ENCODE measurements at places on chromosomes 3 and 15.

- DNase-seq: no peak
These were observed 403.5 kb downstream of the SHQ1 start for GRCh38 chr3:72444656-72445223.

DNA sequence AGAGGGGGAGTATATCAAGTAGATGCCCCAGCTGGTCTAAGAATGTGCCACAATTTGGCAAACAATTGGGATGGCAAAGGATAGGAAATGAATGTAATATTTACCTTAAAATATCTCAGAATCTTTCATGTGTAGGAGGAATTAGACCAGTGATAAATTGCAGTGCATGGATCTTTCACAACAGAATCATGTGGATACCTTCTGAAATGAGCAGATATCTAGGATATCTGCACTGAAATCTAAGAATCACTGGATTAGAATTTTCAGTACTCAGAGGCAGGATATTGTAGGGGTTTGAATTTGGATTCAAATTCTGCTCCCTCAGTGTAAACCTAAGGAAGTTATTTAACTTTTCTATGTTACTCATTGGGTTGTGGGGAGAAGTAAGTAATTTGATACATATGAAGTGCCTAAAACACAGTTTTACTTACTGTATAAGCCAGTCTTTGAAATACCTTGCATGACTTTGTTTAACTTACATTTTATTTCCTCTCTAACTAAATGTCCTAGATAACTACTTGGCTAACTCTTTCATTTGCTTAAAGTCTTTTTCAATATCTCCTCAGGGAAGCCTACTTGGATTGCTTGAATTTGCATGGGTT is 8.8 kb downstream of the IL1RAP start:
- no peak for DNase-seq

- no peak for DNase-seq
These were observed 29.0 kb upstream of the FGD5 start for GRCh38 chr3:14789640-14790285.

DNA sequence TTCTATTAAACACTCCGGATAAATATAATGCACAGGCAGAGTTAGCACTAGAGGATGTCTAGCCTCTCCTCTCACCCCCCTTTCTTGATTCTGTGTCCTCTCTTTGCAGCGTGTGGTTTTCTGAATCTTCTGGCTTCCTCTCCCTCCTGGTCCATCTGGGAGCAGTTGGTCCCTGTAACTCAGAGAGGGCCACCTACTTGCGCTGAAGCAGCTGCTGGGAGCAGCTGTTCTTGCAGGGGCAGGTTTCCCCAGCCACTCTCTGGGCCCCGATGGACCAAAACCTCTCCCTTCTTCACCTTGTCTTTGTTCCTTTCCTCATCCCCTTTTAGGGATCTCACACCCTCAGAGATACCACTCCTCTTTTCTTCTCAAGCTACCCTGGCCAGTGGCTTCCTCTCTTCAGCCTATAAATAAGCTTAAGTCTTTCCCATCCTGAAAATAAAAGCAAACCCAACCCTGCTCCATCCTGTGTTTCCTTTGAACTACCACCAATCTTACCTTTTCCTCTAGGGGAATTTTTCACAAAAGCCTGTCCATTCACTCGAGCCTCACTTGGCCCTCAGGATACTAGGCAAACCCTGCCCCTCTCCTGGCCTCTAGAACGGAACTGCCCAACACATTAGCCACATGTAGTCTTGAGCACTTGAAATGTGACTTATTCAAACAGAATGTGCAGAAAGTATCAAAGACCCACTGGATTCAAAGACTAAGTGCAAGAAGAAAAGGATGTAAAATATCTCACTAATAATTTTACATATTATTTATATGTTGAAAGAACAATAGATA is 59.7 kb downstream of the STARD5 start:
- DNase-seq: no peak

DNA sequence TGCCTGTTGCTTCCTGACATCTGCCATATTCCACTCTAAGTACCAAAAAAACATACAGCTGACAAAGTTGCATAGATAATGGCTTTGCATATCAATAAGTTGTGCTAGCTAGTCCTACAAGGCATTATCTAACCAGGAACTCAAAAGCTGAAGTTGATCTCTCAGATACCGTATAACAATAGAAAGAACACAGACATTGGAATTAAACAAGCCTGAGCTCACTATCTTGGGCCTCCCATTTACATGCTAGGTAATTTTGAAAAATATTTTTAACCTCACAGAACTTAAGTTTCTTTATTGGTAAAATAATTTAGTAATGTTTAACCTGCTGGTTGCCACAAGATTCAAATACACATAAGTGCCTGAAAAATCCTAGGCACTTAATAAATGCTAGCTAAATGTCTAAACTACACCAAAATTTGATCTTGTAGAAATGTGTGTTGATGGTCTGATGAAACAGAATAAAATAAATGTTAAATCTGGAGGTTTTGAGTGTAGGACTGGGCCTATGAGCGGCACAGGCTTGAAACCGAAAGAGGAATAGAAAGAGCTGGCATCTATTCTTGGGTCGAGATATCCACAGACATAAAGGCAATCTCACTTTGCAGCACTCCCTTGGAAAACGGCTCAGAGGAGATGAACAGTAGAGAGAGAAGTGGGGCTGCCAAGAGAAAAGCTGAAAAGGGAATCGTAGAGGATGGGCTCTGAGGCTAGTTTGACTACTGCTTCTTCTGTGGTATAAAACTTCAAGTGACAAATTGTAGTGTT is 29.9 kb upstream of the TTC14 start:
- DNase-seq: no peak

Measured in stimulated activated CD8-positive, alpha-beta memory T cell treated with anti-CD3 and anti-CD28 coated beads, Interleukin-15, amount 100 ng/mL, for 48 hours (primary cell).